Hematopoietic multipotent progenitor cell treated with erythropoietin and hydrocortisone succinate and interleukin-3 and kit ligand, for 15 days (in vitro differentiated cells): ENCODE measurements at places on chromosomes 11 and 22.

- DNase-seq = no peak
These were observed at the start of gene CECR2 for GRCh38 chr22:17369439-17370025. CECR2 (plus strand) TSS chr22:17369460; CDS start chr22:17369784, 324 bp downstream.

DNA sequence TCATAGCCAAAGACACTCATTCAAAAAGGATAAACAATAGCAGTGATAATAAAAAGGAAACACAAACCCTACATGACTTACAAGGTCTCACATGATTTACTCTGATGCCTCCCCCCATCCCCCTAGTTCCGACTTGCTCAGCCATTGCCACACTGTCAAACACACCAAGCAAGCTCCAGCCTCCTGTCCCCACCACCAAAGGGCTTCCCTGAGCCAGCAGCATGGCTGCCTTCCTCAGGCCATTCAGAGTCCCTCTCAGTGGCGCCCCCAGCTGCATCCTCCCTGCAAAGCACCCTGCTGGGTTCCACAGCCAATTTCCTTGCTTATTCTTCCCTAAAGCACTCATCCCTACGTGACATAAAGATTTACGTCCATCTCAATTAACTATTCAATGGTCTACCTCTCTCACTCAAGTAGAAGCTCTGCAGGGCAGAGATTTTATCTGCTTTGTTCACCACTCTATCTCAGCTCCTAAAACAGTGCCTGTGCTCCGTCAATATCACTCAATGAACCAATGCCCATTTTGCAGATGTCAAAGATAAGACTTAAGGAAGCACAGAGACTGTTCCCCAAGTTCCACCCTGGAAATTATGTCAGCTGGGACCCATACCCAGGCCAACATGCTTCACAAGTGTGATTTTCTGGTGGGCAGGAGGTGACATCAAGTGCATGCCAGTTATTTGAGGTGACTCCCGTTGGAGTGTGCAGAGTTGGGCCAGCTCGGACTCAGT lies 106.9 kb downstream of the SYN3 start:
- no peak for DNase-seq

DNA sequence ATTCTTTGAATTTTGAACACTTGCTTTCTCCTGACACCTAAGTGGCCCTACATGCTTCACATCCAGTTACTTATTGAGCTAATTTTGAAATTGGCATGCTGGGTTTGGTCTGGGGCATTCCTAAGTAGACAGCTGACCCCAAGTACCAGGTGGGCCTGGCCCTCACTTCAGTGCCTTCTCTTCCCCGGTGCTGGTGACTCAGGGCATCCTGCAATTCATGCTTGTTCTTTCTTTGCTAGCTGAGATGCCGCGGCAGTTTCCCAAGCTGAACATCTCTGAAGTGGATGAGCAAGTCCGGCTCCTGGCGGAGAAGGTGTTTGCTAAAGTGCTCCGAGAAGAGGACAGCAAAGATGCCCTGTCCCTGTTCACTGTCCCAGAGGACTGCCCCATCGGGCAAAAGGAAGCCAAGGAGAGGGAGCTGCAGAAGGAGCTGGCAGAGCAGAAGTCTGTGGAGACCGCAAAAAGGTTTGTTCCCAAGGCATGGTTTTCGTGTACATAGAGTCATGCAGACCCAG lies 6.3 kb downstream of the AMPD3 start:
- no peak for DNase-seq

DNA sequence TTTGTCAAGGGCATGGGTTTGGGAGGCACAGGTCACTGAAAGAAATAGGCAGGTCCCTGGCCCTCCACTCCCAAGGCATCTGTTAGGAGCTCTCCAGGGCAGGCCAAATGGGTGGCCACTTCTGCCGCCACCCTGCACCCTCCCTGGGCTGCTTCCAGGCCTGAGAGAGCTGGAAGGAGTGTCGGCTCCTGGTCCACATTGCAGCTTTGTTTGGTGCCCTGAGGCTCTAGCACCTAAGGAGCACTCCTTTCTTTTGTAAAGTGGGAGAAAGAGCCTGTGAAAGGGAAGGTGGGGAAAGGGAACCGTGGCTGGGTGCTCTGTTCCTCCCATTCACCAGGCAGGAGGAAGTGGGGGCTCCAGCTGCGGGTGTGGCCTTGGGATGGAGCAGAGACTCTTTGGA lies 12.3 kb upstream of the FGF4 start:
- DNase-seq = no peak

- DNase-seq = no peak
These were observed 8.6 kb upstream of the GNAZ start for GRCh38 chr22:23061471-23062280.

DNA sequence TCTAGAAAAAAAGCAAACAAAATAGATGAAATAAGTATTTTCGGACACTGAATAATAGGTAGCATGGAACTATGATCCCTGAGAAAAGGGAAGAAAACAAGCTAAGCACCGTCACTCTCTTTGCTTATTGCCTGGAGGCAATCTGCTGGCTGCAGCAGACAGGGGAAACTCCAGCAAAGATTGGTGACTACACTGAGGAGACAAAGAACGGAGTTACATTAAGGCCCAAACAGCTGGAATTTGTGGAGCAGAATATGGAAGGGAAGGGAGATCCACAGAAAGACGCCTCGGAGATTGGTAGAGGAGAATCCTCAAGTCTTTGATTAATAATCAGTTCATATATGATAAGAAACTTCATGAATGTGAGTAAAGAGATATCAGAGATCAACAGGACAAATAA lies 150.2 kb downstream of the TYR start:
- DNase-seq = no peak

GRCh38 chr11:110526323-110526722 lies 96.6 kb downstream of the FDX1 start:
- no peak for DNase-seq

DNA sequence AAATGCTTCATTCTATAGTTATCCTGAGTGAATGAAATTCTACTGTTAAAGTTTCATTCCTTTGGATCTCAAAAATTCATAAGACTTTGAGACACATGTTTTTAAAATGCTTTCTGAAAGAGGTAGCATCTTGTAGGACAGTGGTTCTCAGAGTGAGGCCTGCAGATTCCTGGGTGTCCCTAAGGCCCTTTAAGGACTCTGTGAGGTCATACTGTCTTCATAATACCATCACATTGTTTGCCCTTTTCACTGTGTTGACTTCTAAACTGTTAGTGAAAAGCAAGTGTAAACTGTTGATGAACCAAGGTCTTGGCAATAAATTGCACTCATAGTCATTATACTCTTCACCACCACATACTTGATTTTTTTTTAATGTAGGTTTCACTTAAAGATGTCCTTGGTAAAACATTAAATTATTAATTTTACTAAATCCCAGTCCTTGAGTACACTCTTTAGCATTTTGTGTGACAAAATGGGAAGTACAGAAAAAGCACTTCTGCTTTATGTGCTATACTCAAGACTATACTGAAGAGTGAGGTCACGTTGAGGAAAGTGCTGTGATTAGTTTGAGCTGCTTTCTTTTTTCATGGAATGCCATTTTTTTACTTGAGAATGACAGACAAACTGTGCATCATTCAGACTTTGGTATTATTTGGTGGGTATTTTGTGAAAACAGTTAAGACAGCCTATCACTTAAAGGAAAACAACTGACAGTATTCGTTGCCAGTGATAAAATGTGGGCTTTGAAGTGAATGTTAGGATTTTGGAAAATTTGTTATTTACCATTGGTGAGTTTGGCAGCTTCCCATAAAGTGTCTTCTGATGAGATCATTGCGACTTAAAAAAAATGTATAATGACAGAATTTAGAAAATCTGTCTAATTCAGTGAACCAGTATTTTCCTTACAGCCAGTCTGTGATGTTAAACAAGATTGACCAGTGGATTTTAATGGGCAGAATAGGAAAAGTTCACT lies 61.1 kb downstream of the SPECC1L start:
- DNase-seq = no peak

GRCh38 chr11:134515081-134515960 lies 103.3 kb upstream of the B3GAT1 start:
- DNase-seq = no peak

GRCh38 chr11:13324141-13324540 lies 46.6 kb downstream of the BMAL1 start:
- DNase-seq = no peak

GRCh38 chr22:43530349-43531201 lies 118.8 kb downstream of the MPPED1 start:
- no peak for DNase-seq

DNA sequence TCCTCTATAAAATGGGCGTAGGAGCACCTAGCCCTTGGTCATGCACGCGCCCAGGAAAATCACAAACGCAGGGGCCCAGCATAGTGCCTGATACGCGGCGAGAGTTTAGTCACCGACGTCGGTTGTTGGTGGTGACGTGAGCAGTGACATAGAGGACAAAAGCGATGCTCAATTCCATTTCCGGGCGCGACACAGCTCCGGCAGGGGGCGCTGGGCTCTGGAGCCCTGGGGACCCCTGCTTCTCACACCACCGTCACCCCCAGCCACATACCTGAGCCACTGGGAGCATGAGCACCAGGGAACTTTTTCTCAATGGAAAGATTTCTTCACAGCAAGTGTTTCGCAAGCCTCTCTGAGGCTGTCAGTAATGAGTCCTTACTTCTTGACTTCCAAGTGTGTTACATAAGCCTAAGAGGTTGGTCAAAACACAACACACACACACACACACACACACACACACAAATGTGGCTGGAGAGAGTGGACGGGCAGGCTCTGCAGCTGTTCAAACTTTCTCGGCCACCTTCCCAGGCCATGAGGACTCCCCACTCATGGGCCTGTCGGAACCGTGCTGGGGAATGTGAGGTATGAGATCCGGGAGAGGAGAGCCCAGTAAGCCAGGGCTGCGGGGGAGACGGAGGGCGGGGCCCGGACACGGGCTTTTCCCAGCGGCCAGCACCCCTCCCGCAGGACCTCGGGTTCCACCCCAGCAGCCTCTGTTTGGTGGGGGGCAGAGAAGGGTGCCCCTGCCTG lies 36.9 kb upstream of the LINC01488 start:
- DNase-seq = no peak

DNA sequence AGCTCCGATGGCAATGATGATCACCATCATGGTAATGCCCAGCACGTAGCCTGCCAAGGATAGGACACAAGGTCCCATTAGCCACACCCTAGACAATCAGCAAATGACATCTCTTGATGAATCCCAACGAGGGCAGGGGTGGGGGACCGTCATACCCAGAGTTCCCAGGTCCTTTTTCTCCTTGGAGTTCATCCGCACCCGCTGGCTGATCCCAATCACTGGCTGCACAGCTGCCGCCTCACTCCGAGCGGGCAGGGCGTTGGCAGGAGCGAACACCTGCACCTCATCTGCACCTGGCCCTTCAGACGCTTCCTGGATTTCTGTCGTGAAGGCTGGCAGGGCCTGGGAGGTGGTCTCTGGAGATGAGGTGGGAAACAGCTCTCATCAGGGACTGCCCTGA lies 2.9 kb downstream of the PIK3IP1 start:
- DNase-seq = no peak

GRCh38 chr11:106983261-106983660 lies 35.0 kb downstream of the GUCY1A2 start:
- DNase-seq = no peak

GRCh38 chr11:72307439-72307838 lies 63.5 kb upstream of the PHOX2A start:
- no peak for DNase-seq

DNA sequence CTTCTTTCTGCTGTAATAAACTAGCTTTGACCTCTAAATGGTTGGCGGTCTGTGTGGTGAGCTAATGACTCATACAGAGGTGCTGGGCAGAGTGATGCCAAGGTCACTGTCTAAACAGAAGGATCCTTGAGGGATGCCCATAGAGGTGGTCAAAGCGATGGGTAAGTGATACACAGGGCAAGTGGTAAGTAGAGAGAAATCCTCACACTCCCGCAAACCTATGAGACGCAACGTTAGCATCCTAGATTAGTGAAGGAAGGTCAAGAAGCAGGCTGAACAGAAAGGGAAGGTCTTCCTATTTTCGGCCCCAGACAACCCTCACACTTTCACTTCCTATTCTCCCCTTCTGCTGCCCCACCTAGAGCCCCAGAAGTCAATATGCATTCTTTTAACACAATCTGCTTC lies 65.6 kb upstream of the SESN3 start:
- DNase-seq = no peak

DNA sequence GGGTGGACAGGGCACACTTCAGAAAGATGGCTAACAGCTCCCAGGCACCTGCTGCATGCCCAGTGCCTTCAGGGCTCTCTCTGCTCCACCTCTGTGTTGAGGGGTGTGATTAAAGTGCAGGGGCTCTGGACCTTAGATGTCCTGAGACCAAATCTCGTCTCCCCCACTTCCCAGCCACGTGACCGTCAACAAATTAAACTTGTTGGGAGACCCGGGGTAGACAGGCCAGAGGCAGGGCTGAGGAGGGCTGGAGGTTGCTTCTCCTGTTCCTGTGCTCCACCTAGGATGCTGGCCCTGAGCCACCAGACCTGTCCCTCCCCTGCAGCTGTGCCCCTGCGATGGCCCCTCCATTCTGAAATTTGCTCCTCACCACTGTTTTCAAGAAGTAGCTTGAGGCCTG lies 17.0 kb downstream of the NPTXR start:
- no peak for DNase-seq

DNA sequence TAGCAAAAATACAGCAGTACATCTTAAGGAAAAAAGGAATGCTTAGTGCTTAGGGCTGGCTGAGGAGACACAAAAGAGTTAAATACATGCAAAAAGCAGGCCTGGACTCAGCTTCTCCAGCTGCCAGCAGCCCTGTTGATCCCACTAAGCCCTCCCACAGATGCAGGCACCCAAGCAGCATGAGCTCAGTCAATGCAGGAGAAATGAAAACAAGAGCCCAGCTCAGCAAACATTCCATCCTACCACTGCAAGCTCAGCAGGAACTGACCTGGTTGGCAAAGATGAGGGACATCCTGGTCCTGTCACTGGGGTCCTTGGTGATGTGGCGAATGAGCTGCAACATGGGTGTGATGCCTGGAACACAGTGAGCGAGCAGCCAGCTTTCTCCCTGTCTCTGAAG lies 5.8 kb downstream of the CYB5R2 start:
- no peak for DNase-seq

DNA sequence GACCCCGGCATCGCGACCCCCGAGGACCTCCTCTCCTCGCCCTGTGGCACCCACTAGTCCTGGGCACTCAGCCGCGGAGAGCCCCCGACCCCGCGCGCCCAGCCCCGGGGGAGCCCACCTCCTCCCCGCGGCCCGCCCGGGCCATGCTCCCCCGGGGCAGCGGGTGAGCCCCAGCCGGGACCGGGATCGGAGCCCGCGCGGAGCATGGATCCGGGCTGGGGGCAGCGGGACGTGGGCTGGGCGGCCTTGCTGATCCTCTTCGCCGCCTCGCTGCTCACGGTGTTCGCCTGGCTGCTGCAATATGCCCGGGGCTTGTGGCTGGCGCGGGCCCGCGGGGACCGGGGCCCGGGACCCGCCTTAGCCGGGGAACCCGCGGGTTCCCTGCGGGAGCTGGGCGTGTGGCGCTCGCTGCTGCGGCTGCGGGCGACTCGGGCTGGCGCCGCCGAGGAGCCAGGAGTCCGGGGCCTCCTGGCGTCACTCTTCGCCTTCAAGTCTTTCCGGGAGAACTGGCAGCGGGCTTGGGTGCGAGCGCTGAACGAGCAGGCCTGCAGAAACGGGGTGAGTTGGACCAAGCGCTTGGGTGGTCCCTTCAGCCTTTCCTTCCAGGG lies 498 bp downstream of the C2CD2L start:
- peak; percentile 20 for DNase-seq

- DNase-seq = no peak
These were observed 210.7 kb downstream of the METTL15 start for GRCh38 chr11:28318871-28319270.

GRCh38 chr11:10122326-10123197 lies 171.5 kb downstream of the SBF2 start:
- DNase-seq = no peak

GRCh38 chr11:37929100-37929653 lies 1331.1 kb upstream of the RAG2 start:
- no peak for DNase-seq

GRCh38 chr11:6321961-6322362 lies 1.7 kb upstream of the CAVIN3 start:
- no peak for DNase-seq

- DNase-seq = no peak
These were observed 254.8 kb downstream of the CNTN5 start for GRCh38 chr11:99275521-99275920.
